ENCODE measurements at places on chromosomes 5 and 9.

- DNase-seq = no peak
Measured at GRCh38 chr9:1042466-1042865, 7.7 kb upstream of the DMRT2 start.

DNA sequence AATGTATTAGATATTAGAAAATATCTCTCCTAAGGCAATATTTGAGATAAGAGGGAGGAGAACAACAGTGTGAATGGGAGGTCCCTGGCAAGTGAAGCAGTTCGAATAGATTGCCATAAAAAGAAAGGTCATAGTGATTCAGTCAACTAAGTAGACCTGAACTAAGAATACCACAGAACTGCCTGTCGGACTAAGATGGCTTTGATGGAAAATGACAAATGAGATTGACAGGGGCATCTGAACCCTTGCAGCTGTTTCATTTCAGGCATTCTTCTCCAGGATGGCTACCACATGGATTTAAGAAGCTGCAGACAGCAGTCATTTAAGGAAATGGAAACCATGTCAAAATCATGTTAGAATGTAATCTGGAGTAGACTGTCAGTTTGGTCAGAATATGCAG, 308.4 kb upstream of the MEF2C start:
- DNase-seq = no peak

- DNase-seq = no peak
Measured at GRCh38 chr9:134544388-134545214, 97.0 kb upstream of the COL5A1 start.

DNA sequence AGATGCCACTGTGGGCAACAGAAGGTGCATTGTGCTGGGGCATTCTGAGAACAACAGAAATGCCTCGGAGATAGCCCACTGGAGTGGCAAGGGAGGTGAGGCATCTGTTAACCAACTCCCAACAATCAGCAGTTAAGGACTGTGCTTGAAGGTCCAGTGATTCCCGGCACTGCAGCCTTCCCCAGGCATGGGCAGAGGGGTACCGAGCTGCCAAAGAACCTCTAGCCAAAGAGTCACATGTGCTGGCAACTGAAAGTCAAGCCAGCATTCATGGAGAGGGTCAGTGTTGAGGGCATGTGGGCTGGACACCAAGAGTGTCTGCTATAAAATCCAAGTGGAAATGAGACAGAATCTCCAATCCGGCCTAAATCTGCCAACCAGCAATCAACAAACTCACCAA, 149.6 kb downstream of the ASTN2 start:
- no peak for DNase-seq
